ENCODE measurements at places on chromosomes 6 and 20.

DNA sequence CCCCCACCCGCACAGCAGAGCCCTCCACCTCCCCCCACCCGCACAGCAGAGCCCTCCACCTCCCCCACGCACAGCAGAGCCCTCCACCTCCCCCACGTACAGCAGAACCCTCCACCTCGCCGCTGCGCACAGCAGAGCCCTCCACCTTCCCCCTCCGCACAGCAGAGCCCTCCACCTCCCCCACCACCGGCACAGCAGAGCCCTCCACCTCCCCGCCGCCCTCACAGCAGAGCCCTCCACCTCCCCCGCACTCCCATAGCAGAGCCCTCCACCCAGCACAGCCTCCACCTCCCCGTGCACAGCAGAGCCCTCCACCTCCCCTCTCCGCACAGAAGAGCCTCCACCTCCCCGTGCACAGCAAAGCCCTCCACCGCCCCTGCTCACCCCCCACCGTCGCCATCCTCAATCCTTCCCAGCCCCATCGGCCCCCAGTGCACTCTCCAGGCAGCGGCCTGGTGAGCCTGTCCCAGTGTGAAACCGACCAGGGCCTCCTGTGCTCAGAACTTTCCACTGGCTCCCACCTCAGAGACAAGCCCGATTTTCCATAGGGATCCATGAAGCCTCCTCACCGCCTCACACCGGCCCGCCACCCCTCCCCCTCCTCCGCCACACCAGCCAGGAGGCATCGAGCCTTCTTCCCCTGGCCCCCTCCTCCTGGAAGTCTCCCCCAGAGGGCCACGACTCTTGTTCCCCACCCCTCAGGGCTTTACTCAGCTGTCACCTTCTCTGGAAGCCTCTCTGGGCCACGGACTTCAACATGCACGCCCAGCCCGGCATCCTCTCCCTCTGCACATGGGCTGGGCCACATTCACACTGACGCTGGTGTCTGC is 347.1 kb downstream of the ZFAND3 start:
- no peak for DNase-seq

DNA sequence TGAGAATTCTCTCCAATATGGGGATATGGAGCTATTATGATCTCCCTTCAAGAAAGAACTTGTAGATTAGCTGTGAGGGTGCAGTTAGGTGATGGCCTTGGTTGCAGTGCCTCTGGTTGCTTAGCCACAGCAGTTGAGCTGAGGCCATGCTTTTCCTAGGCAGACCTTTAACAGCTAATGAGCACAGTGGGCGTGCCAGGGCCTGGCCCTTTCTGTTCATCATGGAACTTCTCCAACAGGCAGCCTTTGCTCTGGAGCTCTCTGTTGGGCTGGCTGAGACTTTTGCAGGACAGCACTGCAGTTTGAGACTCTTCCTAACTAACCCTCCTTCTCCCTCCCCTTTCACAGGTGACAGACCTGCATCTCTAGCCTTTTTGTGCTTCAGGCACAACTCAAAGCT is 39.7 kb upstream of the TMEM170B start:
- no peak for DNase-seq

GRCh38 chr20:36267605-36268381 is 31.5 kb downstream of the AAR2 start:
- no peak for DNase-seq

DNA sequence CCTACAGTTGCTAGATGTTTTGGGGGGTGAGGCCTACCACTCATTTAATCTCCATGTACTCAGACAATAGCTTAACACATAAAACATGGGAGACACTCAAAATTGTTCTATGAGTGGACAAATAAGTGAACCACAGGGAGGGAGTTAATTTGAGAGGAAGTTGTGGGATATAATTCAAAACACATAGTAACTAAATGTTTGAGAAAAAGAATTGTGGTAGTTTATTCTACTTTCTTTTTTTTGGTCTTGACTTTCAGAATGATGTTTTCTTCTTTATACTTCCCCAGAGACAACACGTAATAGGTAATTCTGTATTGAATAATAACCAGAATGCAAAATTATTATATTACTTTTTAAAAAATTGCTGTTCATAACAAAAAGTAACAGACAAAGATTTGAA is 453.8 kb downstream of the RFPL4B start:
- no peak for DNase-seq

- DNase-seq, result no peak
These were observed 88.3 kb downstream of the FAM50B start for GRCh38 chr6:3937438-3937837.

- peak; percentile 33 for DNase-seq
These were observed 14.5 kb downstream of the ARHGAP18 start for GRCh38 chr6:129695373-129696027.

DNA sequence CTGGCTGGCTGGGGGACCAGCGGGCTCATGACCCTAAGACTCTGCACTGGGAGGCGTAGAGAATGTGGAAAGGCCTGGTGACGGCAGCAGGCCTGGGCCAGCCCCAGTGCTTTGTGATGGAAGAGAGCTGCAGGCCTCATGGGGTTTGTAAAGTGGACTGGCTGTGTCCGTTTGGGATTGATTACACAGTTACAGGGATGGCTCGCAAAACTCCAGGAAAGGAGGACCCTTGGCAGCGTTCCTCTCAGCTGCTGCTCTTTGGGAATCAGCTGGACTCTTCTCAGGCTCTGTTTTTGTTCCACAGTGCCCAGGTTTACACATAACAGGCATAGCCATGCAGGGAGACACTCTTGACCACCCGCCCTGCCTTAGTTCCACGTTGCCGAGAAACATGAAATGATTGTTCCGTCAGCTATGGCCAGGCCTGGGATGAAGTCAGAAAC is 89.0 kb downstream of the SLX4IP start:
- no peak for DNase-seq

DNA sequence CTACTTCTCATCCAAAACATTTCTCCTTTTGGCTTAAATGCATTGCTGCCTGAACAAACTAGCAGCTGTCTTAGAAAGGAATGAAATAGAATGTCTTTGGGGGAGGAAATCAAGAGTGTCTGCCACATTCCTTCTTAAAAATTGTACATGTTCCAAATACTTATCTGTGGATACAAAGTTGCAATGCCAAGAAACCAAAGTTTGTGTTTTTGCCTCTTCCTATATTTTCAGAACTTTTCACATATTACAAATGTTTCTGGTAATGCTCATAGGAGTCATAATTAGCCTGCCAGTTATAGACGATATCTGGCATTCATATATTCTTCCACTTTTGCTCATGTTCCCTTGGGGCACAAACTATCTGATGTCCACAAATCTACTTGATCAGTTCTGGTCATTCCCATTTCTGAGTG is 165.5 kb upstream of the BMP5 start:
- DNase-seq, result no peak

- peak; percentile 19 for DNase-seq
These were observed 250.4 kb downstream of the FOXA2 start for GRCh38 chr20:22333885-22334545.

- no peak for DNase-seq
These were observed 52.2 kb downstream of the EYA2 start for GRCh38 chr20:46946796-46947195.

GRCh38 chr20:25076201-25076600 is 5.7 kb downstream of the VSX1 start:
- no peak for DNase-seq

GRCh38 chr6:154683756-154684523 is 49.3 kb upstream of the SCAF8 start:
- DNase-seq, result no peak

DNA sequence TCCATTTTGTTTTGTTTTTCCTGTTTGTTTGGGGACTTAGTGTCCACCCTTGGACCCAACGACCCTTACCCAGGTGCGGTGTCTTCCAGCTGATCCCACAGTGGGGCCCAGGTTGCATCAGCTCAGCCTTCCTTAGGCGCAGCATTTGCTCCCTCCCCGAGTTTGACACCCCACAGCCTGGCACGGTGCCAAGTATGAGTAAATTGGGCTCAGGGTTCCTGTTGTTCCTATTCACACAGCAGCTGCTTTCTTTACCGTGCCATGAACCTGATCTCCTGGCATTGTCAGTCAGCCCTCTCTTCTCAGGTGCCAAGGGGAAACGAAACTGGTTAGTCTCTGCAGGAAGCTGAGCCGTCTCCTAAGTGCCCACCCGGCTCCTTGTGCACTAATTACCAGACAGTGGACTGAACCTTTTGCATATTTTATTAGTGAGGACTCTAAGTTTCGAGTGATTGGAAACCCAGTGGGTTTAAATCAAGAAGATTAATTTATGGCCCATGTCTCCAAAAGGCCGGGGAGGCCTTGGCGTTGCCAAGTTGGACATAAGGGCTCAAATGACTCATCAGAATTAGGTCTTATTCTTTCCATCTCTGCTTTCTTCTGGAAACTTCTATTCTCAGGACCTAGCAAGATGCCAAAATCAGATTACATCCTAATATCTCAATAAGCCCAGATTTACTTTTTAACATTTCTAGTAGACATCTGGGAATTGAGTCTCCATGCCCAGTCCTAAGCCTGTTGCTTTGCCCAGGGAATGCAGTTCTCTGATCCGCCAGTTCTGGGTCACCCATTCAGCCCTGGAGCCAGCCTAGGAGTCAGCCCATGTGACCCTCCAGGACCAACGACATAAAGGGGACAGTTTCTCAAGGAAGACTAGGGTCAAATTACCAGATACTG is 68.8 kb downstream of the TSHZ2 start:
- no peak for DNase-seq

DNA sequence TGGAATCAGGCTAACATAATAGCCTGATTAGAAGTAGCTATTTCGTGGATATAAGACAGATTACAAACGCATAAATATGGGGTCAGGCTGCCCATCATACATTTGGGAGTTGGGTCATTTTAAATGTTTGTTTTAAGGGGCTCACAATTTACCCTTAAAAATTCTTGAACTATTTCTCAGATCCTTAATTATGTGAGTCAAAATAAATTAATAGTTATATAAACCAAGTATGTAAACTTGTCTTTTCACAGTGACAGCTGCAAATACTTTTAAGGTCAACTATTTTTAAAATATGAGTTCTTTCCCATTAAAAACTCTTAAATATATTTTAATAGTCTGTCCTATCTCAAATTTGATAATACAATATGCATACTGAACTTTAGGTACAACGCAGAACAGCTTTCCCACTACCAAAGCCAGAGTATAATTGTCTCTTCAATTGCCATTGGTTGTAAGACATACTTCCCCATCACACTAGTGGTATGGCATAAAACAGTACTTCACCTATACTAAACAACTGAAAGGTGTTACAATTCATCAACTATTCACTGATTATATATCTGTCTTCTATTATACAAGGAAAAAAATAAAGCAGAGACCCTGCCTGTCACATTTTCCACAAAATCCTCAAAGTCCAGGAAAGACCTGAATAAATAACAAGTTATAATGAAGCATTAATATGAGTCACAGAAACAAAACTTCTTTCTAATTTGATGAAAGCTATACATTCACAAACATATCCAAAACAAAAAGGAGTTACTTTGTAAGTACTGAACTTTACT is 80.8 kb upstream of the COL21A1 start:
- DNase-seq, result no peak

GRCh38 chr20:54514028-54514607 is 38.7 kb downstream of the DOK5 start:
- no peak for DNase-seq

DNA sequence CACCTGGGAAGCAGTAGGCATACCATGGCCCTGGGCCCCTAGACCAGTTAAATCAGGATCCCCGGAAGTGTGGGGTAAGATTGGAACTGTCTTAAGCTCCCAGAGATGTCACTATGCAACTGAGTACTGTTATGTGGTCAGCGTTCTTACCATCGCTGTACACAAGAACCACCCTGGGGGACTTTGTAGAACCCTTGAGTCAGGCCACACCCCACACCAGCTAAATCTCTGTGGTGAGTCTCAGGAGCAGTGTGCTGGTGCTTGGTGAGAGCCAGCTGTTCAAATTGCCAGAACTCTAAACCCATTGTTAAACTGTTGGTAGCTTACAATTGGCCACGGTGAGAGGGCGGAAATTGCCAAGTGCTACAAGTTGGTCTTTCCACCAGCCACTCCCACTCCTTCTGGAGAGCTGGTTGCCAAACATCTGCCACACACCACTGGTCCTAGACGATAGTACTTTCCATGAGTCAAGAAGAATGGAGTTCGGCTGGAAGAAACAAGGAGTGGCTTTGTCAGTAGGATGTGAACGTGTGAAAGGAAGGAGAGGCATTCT is 80.5 kb upstream of the SYNDIG1 start:
- DNase-seq, result no peak

- no peak for DNase-seq
These were observed 143.6 kb downstream of the DST start for GRCh38 chr6:56499095-56499494.

- no peak for DNase-seq
These were observed 260.2 kb upstream of the IRAK1BP1 start for GRCh38 chr6:78607189-78607588.

GRCh38 chr6:11373208-11373607 is 140.7 kb upstream of the NEDD9 start:
- no peak for DNase-seq

GRCh38 chr6:150227281-150227680 is 84.4 kb downstream of the PPP1R14C start:
- no peak for DNase-seq

GRCh38 chr6:45522486-45522885 is 144.8 kb upstream of the SUPT3H start:
- no peak for DNase-seq

GRCh38 chr20:23116311-23117089 is 30.4 kb upstream of the CD93 start:
- no peak for DNase-seq

Measured in stimulated activated CD4-positive, alpha-beta T cell treated with anti-CD3 and anti-CD28 coated beads, Interleukin-4, amount 100 ng/mL, for 24 hours (primary cell).